ENCODE measurements at places on chromosomes 4 and X. TPM values are rescaled to one million over a fixed set of nuclear protein-coding genes. Genes with fewer than 3 reads are reported as not detected.

Gene F8A1
- total RNA-seq, result 3.9 TPM

Gene SEL1L3
- 6.8 TPM for total RNA-seq

Gene NLGN4X
- 20.0 TPM for total RNA-seq

Gene SSX3
- not detected for total RNA-seq

Gene NAT8L
- total RNA-seq, result 0.09 TPM

Gene TNIP3
- total RNA-seq, result 3.5 TPM

Gene SLC25A4
- 5.7 TPM for total RNA-seq

Gene MAB21L2
- 0.80 TPM for total RNA-seq

Gene CENPC
- 33.7 TPM for total RNA-seq

Gene MAGEB1
- total RNA-seq, result 0.05 TPM

GRCh38 chr4:176186067-176186466 lies 9.3 kb downstream of the SPATA4 start:
- H3K27ac ChIP-seq, result no peak overlapping the region
- no peak for DNase-seq
- no peaks in the 10 kb centered on the region for H3K4me1 ChIP-seq
- no peaks in the 10 kb centered on the region for H3K27me3 ChIP-seq
- no peak overlapping the region for H3K4me3 ChIP-seq
- no peaks in the 10 kb centered on the region for H3K36me3 ChIP-seq

DNA sequence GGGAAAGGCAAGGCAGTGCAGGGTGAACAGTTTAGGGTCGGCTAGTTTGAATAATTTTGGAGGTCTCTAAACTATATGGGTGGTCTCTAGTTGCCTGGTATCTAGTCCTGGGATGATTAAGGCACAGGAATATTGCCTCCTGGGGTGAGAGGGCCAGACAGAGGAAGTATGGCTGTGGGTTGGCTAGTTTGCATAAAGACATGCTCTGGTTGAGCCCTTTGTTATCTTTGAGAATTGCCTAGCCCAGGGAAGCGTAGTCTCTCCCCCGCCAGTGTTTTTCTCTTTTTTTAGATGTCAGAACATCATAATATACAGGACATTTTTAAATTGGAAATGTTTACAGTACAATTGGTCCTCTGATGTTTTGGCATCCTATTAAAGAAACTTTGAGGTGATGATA lies 163.5 kb downstream of the PWWP3B start:
- H3K27me3 ChIP-seq, result no peaks in the 10 kb centered on the region
- H3K4me1 ChIP-seq, result no peaks in the 10 kb centered on the region
- no peak overlapping the region for H3K4me3 ChIP-seq
- no peak overlapping the region for H3K27ac ChIP-seq
- H3K36me3 ChIP-seq, result no peaks in the 10 kb centered on the region

GRCh38 chrX:116009861-116010710 lies 160.5 kb upstream of the AGTR2 start:
- H3K36me3 ChIP-seq, result no peaks in the 10 kb centered on the region
- no peak overlapping the region for H3K27ac ChIP-seq
- H3K27me3 ChIP-seq, result peaks cover 2% of the 10 kb centered on the region
- no peak overlapping the region for H3K4me3 ChIP-seq

DNA sequence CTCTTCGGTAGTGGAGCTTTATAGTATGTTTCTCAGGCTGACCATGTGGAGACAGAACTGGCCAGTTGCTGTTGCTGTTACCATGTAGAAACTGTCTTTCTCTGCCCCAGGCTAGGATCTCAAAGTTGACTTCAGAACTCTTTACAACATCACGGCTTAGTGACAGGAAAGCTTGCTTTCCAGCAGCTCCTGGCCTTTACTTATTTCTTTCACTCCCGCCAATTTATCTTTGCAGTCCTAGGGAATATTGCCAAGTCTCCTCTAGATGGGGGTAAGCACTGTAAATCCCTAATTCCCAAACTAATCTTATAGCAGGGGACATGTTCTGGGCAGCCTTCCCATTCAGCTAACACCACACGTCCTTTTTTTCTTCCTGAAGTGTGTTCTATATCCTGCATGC lies 631.6 kb downstream of the SPRY1 start:
- no peaks in the 10 kb centered on the region for H3K4me1 ChIP-seq
- H3K27me3 ChIP-seq, result no peaks in the 10 kb centered on the region
- H3K4me3 ChIP-seq, result no peak overlapping the region
- H3K36me3 ChIP-seq, result no peaks in the 10 kb centered on the region
- no peak overlapping the region for H3K27ac ChIP-seq

DNA sequence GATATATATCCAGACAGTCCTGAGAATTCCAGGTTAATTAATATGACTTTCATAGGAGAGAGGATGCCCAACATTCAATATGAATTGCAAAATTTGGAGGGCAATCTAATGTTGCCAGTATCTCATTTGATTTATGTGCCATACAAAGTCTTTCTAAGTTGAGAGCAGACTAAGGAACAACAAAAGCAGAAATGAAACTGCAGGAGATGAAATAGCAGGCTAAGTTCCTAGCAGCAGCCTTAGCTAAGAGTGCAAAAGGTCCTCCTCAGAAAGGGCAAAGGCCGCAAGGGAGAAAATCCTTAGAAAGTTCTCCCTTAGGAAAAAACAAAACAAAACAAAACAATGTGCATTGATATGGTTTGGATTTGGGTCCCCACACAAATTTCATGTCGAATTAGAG lies 602.9 kb upstream of the HTR2C start:
- H3K4me1 ChIP-seq, result no peaks in the 10 kb centered on the region
- no peak for DNase-seq
- no peaks in the 10 kb centered on the region for H3K36me3 ChIP-seq
- no peak overlapping the region for H3K27ac ChIP-seq
- no peak overlapping the region for H3K4me3 ChIP-seq
- no peaks in the 10 kb centered on the region for H3K27me3 ChIP-seq

- H3K4me1 ChIP-seq, result no peaks in the 10 kb centered on the region
- H3K4me3 ChIP-seq, result no peak overlapping the region
- peaks cover 18% of the 10 kb centered on the region for H3K27me3 ChIP-seq
- no peaks in the 10 kb centered on the region for H3K36me3 ChIP-seq
- no peak for DNase-seq
Observed at GRCh38 chrX:151695583-151696340, 504 bp downstream of the PRRG3 start.

GRCh38 chr4:8880851-8881250 lies 9.2 kb upstream of the HMX1 start:
- DNase-seq, result no peak
- H3K36me3 ChIP-seq, result no peaks in the 10 kb centered on the region
- H3K27me3 ChIP-seq, result peaks cover 23% of the 10 kb centered on the region
- H3K4me1 ChIP-seq, result no peaks in the 10 kb centered on the region
- H3K4me3 ChIP-seq, result no peak overlapping the region

DNA sequence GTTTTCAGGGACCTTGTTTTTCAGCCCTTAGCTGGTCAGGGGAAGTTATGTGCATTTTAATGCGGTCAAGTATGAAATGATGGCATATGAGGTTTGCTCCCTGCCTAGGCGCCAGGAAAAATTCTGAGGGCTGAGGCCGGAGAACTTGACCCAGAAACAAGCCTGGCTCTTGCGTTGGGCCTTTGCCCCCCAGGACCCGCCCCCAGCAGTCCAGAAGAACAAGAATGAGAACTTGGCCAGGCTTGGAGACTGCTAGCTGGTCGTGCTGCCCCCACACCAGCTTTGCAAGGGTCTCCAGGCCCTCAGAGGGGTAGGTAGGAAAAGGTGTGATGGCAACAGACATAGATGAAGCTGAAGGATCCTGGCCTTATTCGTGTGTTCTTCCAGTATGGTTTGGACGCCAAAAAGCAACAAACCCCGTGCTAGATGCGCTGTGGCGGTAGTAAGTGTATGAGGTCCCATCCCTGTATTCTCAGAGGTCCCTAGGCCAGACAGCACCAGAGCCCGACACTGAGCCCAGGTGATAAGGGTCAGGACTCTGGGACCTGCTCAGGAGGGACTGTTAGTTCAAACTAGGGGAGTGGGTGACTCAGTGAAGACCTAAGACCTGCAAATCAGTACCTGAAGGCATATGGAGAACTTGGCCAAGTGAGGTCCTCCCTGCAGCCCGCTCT lies 10.5 kb downstream of the NKX3-2 start:
- H3K27ac ChIP-seq, result no peak overlapping the region
- H3K4me1 ChIP-seq, result peaks cover 5% of the 10 kb centered on the region
- DNase-seq, result no peak
- H3K27me3 ChIP-seq, result peaks cover 99% of the 10 kb centered on the region
- H3K4me3 ChIP-seq, result no peak overlapping the region

DNA sequence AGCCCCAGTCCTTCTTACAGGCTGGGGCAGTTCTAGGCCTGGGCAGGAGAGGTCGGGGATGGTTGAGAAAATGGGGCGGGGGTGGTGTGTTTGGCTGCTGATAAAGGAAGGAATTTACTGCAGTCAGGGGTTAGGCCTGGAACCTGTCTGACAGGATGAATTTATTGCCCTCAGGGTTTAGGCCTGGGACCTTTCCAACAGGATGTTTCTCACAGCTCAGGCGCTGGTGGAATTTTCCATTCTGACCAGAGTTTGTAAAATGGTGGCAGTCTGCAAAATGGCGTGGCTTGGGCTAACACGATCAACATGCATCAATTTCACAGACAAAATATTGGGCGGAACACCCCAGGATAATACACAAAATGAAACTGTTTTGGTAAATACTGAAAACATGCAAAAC lies 83.5 kb upstream of the SPIN4 start:
- H3K27me3 ChIP-seq, result no peaks in the 10 kb centered on the region
- H3K4me1 ChIP-seq, result no peaks in the 10 kb centered on the region
- no peak overlapping the region for H3K4me3 ChIP-seq

DNA sequence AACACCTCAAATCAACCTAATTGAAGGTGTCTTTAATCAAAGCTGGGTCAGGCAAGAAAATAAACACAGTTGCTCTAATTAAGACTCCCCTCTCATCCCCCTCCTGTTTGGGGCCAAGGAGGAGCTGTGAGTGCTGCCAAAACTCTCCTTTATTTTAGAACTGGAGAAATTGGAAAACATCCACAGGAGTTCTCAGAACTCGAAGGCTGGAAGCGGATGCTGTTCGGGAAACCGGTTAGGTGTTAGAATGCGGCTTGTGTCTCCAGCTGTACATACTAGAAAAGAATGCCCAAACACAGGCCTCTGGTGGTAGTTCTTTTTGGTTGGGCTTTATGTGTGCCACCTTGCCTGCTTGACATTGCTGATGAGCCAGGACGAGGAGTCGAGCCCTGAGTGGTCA lies 118.2 kb downstream of the GPR143 start:
- H3K4me1 ChIP-seq, result peaks cover 6% of the 10 kb centered on the region
- no peak overlapping the region for H3K27ac ChIP-seq
- H3K4me3 ChIP-seq, result no peak overlapping the region
- no peaks in the 10 kb centered on the region for H3K27me3 ChIP-seq

- H3K27me3 ChIP-seq, result peaks cover 2% of the 10 kb centered on the region
- no peak overlapping the region for H3K4me3 ChIP-seq
- no peaks in the 10 kb centered on the region for H3K4me1 ChIP-seq
- no peak for DNase-seq
- no peak overlapping the region for H3K27ac ChIP-seq
- no peaks in the 10 kb centered on the region for H3K36me3 ChIP-seq
Observed at GRCh38 chrX:73876911-73877310, 313.9 kb downstream of the CHIC1 start.

- H3K4me1 ChIP-seq, result no peaks in the 10 kb centered on the region
- H3K27me3 ChIP-seq, result no peaks in the 10 kb centered on the region
- H3K4me3 ChIP-seq, result no peak overlapping the region
- no peak overlapping the region for H3K27ac ChIP-seq
- H3K36me3 ChIP-seq, result peaks cover 18% of the 10 kb centered on the region
Observed at GRCh38 chr4:55445921-55446577, 50.3 kb downstream of the TMEM165 start.

DNA sequence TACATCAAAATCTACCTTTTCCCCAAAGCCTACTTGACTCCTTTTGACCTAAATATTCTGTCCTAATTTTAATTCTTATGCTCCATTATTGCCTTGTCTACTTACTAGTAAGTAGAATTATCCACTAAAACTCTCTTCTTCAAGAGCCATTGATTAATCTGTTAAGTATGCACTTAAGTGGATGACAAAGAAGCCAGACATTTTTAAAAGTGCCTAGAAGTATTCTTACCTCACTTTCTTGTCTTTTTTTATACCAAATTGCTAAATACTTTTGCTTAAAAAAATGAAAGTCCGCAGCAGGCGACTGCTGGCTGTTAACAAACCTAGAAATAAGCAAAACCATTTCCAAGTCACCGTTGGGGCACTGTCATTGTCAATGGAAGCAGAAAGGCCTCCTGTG lies 20.1 kb upstream of the FRMPD4 start:
- no peak for DNase-seq
- no peaks in the 10 kb centered on the region for H3K36me3 ChIP-seq
- H3K4me3 ChIP-seq, result no peak overlapping the region
- H3K4me1 ChIP-seq, result no peaks in the 10 kb centered on the region

DNA sequence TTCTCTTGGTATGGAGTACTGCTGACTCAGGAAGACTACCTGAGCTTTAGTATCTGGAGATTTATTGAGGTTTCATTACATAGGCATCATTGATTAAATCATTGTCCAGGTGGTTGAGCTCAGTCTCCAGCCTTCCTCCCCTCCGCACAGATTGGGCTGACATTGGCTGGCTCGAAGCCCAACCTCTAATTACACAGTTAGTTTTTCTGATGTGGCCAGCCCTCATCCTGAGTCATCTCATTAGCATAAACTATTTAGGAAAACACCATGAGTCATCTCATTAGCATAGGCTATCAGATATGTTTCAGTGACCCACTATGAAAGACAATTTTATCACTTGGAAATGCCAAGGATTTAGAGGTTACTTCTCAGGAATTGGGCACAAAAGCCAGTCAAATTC lies 93.9 kb upstream of the ANKRD50 start:
- no peaks in the 10 kb centered on the region for H3K4me1 ChIP-seq
- no peak overlapping the region for H3K4me3 ChIP-seq
- no peaks in the 10 kb centered on the region for H3K36me3 ChIP-seq

GRCh38 chrX:110795645-110796406 lies at the start of gene CHRDL1:
Gene CHRDL1 (minus strand): TSS chrX:110795817. CDS start chrX:110792181, 3,636 bp downstream.
- no peak within 1 kb of the TSS for H3K27ac ChIP-seq
- no peaks in the 10 kb centered on the region for H3K36me3 ChIP-seq
- H3K4me3 ChIP-seq, result peak within 1 kb of the TSS; percentile 51
- DNase-seq, result no peak
- H3K27me3 ChIP-seq, result peaks cover 16% of the 10 kb centered on the region

GRCh38 chr4:1093391-1094335 lies 19.7 kb downstream of the RNF212 start:
- DNase-seq, result no peak

- no peak overlapping the region for H3K27ac ChIP-seq
- peaks cover 7% of the 10 kb centered on the region for H3K4me1 ChIP-seq
- H3K36me3 ChIP-seq, result no peaks in the 10 kb centered on the region
- H3K27me3 ChIP-seq, result no peaks in the 10 kb centered on the region
- DNase-seq, result peak; percentile 43
Observed at GRCh38 chr4:11201256-11201655, 227.4 kb downstream of the HS3ST1 start.

- peaks cover 4% of the 10 kb centered on the region for H3K4me1 ChIP-seq
- no peaks in the 10 kb centered on the region for H3K36me3 ChIP-seq
- no peaks in the 10 kb centered on the region for H3K27me3 ChIP-seq
- H3K27ac ChIP-seq, result no peak overlapping the region
- no peak overlapping the region for H3K4me3 ChIP-seq
- no peak for DNase-seq
Observed at GRCh38 chrX:65997978-65998717, 41.7 kb downstream of the VSIG4 start.

DNA sequence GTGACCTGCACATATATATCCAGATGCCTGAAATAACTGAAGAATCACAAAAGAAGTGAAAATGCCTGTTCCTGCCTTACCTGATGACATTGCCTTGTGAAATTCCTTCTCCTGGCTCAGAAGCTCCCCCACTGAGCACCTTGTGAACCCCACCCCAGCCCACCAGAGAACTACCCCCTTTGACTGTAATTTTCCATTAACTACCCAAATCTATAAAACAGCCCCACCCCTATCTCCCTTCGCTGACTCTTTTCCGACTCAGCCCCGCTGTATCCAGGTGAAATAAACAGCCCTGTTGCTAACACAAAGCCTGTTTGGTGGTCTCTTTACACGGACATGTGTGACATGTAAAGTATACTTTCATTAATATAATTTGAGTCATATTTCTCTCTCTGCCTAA lies 320.3 kb upstream of the TECRL start:
- no peak for DNase-seq
- H3K27me3 ChIP-seq, result no peaks in the 10 kb centered on the region
- H3K4me3 ChIP-seq, result no peak overlapping the region
- no peak overlapping the region for H3K27ac ChIP-seq
- H3K4me1 ChIP-seq, result no peaks in the 10 kb centered on the region

Measured in thymus (tissue), 14 donors.